ENCODE measurements at places on chromosomes 2 and 18. TPM values are rescaled to one million over a fixed set of nuclear protein-coding genes. Genes with fewer than 3 reads are reported as not detected.

The SLC4A5 gene
- total RNA-seq = not detected

The IRS1 gene
- total RNA-seq = 0.23 TPM

The UGT1A5 gene
- total RNA-seq = not detected

The B4GALT6 gene
- 3.4 TPM for total RNA-seq

The SERPINB12 gene
- total RNA-seq = not detected

The TNFAIP6 gene
- not detected for total RNA-seq

The CAD gene
- 69.8 TPM for total RNA-seq

The TMEM247 gene
- not detected for total RNA-seq

The CD207 gene
- not detected for total RNA-seq

The CLIP4 gene
- 9.5 TPM for total RNA-seq

The GPD2 gene
- 68.1 TPM for total RNA-seq

The CRYGD gene
- total RNA-seq = not detected

The SERPINB13 gene
- not detected for total RNA-seq

The SOWAHC gene
- 11.1 TPM for total RNA-seq

The ASB18 gene
- under 0.01 TPM for total RNA-seq

The TUBA3E gene
- not detected for total RNA-seq

The KYNU gene
- not detected for total RNA-seq

The PARD6G gene
- 60.2 TPM for total RNA-seq

The CNNM4 gene
- 3.2 TPM for total RNA-seq

The ITGB6 gene
- total RNA-seq = 0.85 TPM

The ATF2 gene
- total RNA-seq = 56.8 TPM

The TMEM163 gene
- total RNA-seq = 0.09 TPM

The ALLC gene
- not detected for total RNA-seq

The TMEM169 gene
- 0.85 TPM for total RNA-seq

The ARHGEF33 gene
- 0.34 TPM for total RNA-seq

The DLX1 gene
- not detected for total RNA-seq

The LRP2 gene
- 0.05 TPM for total RNA-seq

The UGT1A7 gene
- not detected for total RNA-seq

The ABCA12 gene
- total RNA-seq = under 0.01 TPM

The EGR4 gene
- total RNA-seq = not detected

The SLC39A10 gene
- total RNA-seq = 32.9 TPM

The SMYD5 gene
- 26.5 TPM for total RNA-seq

The CFAP53 gene
- total RNA-seq = 0.14 TPM

The L3MBTL4 gene
- 5.9 TPM for total RNA-seq

The SERPINB3 gene
- 0.17 TPM for total RNA-seq

The RALB gene
- total RNA-seq = 235 TPM

The NEURL3 gene
- 0.51 TPM for total RNA-seq

The STPG4 gene
- total RNA-seq = not detected

The LYPD6B gene
- not detected for total RNA-seq

The SIGLEC15 gene
- not detected for total RNA-seq

The POTEJ gene
- total RNA-seq = 0.47 TPM

The SERPINB10 gene
- total RNA-seq = not detected

The NOL4 gene
- total RNA-seq = not detected

The ADRA2B gene
- total RNA-seq = 0.05 TPM

The FOXD4L1 gene
- total RNA-seq = 0.17 TPM

The SH3BP4 gene
- total RNA-seq = 42.3 TPM

The RNF152 gene
- total RNA-seq = 88.8 TPM

The SOX11 gene
- total RNA-seq = not detected

The COL4A3 gene
- under 0.01 TPM for total RNA-seq

The OSBPL1A gene
- 13.8 TPM for total RNA-seq

The ZNF513 gene
- 8.0 TPM for total RNA-seq

The SEPTIN10 gene
- 179 TPM for total RNA-seq

The ITSN2 gene
- total RNA-seq = 68.2 TPM

The C2orf78 gene
- total RNA-seq = not detected

The KLF7 gene
- total RNA-seq = 20.7 TPM

The RAB6C gene
- total RNA-seq = not detected

The IL1RN gene
- total RNA-seq = not detected

The GCG gene
- not detected for total RNA-seq

The CXCR1 gene
- not detected for total RNA-seq

The RBM44 gene
- total RNA-seq = 0.65 TPM

Measured in dermis blood vessel endothelial cell (primary cell).